ENCODE measurements at places on chromosomes 2 and 18.

- no peak for DNase-seq
These were observed 74.9 kb upstream of the GPR45 start for GRCh38 chr2:105166688-105167087.

DNA sequence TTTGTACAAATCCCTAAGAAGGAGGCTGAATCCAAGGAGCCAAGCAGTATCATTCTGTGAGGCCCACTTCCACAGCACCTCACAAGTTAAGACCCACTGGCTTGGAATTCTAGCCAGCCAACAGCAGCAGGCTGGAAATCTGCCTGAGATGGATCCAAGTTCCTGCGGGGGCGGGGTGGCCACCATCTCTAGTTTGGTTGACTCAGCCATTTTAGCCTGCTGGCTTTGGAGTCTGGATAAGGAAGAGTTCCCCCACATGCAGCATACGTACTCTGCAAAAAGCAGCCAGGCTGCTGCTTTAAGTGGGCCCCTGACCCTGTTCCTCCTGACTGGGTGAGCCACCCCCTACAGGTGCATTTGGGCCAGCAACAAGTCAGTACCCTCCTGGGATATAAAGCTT, 65.2 kb downstream of the FARP2 start:
- DNase-seq, result no peak

DNA sequence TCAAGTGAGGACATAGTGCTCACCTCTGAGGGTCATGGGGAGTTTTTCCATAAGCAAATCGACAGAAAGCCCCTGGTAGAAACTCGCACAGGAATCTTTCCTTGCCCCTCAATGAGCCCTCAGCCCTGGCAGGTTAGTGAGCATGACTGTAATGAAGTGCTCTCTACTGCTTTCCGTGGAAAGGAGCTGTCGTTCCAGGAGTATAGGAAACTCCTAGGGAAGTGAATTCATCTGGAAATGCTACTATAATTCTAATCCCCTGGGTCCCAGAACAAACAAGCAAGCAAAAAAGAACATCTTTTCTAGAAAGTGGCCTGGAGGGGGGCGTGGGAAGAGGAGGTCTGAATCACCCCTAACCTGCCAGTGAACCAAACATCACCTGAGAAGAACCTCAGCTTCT, 18.1 kb downstream of the BCL2L11 start:
- DNase-seq, result no peak

- DNase-seq, result no peak
These were observed 20.3 kb upstream of the KDM3A start for GRCh38 chr2:86420913-86421312.

- DNase-seq, result no peak
These were observed 5.1 kb downstream of the CXCR1 start for GRCh38 chr2:218161644-218162043.

- DNase-seq, result no peak
These were observed 62.3 kb upstream of the FSIP2 start for GRCh38 chr2:185676316-185676715.

- peak; percentile 60 for DNase-seq
These were observed 5.7 kb upstream of the NOSTRIN start for GRCh38 chr2:168796583-168797285.

GRCh38 chr2:96695602-96696001, 44.3 kb downstream of the LMAN2L start:
- DNase-seq, result no peak

- DNase-seq, result no peak
These were observed 4.8 kb upstream of the ATP6V1C2 start for GRCh38 chr2:10716581-10716980.

- DNase-seq, result no peak
These were observed 38.2 kb downstream of the BOLA3 start for GRCh38 chr2:74109551-74109950.

- DNase-seq, result no peak
These were observed 631.0 kb upstream of the NXPH2 start for GRCh38 chr2:139411236-139411635.

- DNase-seq, result no peak
These were observed 162.9 kb downstream of the NAPG start for GRCh38 chr18:10688766-10689165.

DNA sequence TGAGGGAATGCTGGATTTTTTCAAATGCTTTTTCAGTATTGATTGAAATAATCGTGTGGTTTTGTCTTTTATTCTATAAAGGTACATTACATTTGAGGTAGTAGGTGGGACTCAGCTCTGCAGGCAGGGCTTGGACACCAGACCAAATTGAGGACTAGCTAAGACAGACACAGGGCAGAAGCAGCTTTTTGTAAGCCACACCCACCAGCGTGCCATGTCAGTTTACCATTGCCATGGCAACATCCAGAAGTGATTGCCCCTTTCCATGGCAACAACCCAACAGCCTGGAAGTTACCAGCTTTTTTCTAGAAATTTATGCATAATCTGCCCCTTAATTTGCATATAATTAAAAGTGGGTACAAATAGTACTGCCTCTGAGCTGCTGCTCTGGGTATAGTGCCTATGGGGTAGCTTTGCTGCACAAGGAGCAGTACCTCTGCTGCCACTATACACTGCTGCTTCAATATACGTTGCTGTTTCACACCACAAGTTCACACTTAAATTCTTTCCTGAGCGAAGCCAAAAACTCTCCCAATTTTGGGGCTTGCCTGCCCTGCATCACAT, 23.6 kb upstream of the VWA3B start:
- no peak for DNase-seq

DNA sequence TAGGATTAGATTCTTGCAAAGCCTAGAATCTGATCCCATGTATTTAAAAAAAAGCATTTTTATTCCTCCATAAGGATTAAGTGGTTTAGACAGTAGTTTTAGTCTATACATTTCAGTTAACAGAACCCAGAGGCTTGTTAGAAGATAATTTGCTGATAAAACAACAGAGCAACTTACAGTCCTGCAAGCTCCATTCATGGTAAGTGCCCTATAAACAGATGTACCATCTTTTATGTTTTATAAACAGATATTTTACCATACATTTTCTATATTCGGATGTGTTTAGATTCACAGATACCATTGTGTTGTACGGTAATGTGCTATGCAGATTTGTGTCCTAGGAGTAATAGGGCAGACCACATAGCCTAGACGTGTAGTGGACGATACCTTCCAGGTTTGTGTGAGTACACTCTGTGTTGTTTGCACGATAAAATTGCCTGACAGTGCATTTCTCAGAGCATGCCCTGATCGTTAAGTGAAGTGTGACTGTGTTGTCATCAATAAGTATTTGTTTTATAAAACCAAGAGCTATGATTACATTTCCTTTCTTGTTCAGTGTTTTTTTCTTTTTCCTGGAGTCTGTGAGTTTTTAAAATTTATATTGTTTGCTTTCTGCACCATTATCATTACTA, 54.2 kb downstream of the CERS6 start:
- no peak for DNase-seq

GRCh38 chr2:160301420-160301819, 101.3 kb upstream of the ITGB6 start:
- no peak for DNase-seq

- DNase-seq, result no peak
These were observed 136.3 kb downstream of the TMEM163 start for GRCh38 chr2:134582547-134582899.

DNA sequence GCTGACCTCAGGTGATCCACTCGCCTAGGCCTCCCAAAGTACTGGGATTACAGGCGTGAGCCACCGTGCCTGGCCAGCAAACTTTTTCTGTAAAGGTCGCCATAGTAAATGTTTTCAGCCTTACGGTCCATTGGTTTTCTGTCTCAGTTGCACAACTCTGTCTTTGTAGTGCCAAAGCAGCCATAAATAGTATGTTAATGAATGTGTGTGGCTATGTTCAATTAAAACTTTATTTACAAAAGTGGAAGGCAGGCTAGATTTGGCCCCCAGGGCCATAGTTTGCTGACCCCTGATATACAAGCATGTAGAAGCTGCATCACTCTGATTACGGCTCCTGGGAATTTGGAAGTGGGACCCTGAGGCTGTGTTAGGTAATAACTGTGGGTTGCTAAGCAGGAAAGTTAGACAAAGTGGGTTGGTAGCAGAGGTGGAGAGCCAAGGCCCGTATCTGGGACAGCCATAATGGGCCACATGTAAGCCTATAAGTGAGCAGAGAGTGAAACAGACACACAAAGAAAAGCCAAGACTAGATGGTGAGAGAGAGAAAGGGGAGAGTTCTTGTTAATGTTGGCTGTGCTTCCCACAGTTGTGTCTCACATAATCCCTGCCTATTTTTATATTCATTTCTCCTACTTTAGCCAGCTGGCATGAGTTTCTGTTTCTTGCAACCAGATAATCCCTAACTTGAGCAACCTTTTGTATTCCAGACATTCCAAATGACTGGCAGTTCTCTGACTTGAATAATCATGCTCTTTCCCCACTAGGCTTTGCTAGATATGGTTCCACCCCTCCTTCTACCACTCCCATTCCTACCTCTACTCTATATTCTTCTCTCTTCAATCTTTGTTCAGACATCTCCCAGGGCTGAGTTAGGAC, 223.3 kb upstream of the STON1 start:
- DNase-seq, result peak; percentile 37

DNA sequence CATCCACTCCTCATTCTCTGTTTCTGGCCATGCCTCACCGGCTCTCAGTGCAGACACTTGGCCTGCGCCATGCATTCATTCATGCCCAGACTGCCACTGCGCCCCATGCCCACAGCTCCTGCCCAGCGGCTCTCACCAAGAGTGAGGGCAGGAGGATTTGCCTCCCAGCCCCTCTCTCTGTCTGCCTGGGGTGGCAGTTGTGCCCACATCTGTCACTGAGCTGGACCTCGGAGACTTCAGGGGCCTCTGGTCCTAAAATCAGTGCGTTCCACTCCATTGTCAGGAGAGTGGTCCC, 75.1 kb downstream of the CIB4 start:
- no peak for DNase-seq

- peak; percentile 49 for DNase-seq
These were observed 26.1 kb downstream of the KCTD18 start for GRCh38 chr2:200483729-200484198.

GRCh38 chr2:54599326-54599710, 124.1 kb upstream of the EML6 start:
- DNase-seq, result no peak

DNA sequence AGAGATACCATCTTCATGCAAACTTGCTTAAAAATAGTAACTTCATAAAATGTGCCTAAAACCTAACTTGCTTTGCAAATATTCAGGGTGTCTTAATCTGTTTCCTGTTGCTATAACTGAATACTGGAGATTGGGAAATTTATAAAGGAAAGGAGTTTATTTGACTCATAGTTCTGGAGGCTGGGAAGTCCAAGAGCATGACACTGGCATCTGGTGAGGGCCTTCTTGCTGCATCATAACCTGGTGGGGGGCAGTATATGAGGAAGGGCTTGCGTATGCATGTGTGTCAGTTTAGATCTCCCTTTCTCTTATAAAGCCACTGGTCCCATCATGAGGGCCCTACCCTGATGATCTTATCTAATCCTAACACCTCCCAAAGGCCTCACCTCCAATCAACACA, 166.5 kb downstream of the LPIN1 start:
- DNase-seq, result no peak

DNA sequence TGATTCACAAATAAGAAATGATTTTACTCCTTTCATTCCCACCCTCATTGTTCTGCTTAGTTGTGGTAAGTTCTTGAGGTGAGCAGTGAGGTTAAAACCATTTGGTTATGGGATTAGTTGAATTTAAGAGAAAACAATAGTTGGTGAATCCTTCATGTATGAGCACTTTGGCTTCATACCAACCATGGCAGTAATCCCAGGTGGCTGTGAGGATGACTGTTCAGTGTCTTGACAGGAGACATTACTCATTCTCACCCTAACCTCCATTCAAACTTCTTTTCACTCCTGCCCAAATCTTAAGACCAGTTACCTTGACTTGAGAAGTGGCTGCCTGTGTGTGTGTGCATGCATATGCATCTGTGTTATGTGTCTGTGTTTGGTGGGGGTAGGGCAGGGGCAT, 143.1 kb downstream of the SETBP1 start:
- DNase-seq, result peak; percentile 85

DNA sequence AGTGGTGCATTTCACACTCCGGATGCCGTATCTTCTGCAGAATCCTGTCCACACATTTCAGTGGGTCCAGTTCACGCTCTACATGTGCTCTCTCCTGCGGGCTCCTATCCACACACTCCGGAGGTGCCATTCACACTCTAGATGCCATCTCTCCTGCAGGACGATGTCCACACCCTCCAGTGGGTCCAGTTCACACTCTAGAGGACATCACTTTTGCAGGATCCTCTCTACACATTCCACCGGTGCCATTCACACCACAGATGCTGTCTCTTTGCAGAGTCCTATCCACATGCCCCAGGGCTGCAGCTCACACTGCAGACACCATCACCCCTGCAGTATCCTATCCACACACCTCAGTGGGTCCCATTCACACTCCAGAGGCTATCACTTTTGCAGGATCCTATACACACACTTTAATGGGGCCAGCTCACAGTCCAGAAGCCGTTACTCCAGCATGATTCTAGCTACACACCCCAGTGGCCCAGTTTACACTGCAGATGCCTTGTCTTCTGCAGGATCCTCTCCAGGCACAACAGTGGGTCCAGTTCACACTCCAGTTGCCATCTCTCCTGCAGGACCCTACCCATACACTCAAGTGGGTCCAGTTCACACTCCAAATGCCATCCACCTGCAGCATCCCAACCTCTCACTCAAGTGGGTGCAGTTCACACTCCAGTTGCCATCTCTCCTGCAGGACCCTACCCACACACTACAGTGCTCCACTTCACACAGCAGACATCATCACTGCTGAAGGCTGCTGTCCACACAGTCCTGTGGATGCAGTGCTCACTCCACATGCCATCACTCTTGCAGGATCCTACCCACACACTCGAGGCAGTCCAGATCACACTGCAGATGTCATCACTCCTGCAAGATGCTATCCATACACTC, 2.1 kb upstream of the PXDN start:
- DNase-seq, result no peak

DNA sequence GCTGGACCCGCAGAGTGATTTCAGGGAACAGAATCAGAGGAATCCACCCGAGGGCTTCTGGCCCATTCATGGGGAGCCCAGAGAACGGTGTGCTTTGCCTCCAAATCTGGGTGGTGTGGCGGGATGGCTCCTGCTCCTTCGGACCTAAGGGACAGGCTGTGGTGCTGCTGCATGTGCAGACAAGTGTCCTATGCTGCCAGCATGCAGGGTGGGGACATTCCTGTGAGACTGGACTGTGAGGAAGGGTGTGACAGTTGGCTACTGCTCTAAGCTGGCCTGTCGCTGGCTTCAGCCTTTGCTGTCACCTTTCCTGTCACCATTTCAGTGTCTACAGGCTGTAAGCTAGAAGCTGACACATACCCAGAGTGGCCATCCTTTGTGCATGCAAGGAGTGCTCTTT, 2.9 kb upstream of the SLC4A3 start:
- DNase-seq, result no peak

DNA sequence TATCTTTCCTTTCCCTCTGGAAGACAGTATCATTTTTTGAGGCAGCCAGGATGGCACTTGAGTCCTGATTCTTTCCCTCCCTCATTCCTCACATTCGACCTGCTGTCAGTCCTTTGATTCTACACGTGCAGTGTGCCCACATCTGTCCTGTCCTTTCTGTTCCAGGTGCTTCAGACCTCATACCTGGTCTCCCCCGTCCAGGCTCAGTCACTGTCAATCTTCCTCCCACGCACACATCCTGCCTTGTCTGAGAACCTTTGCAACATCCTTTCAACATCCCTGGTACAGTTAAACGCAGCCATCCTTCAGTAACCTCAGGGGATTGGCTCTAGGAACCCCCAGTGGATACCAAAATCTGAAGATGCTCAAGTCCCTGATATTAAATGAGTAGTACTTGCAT, 10.1 kb downstream of the BCL2 start:
- no peak for DNase-seq

All from cardiac fibroblast (primary cell).